ENCODE measurements at places on chromosomes 3 and 15.

GRCh38 chr3:108159105-108159504 is 63.1 kb downstream of the IFT57 start:
- no peak for DNase-seq

DNA sequence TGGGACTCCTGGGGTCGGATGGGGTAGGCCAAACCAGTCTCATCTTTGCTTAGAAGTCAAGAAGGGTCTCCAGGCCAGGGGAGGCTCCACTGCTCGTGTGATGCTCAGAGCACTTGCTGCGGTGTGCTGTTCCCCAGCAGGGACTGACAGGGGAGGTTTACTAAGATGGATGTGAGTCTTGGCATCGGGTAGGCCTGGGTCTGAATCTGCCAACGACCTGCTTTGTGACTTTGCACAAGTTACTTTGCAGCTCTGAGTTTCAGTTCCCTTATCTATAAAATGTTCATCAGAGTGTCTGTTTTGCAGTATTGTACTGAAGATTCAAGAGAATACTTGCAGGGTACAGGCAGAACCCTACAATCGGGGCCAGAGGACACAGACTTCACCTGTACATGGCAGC is 17.3 kb upstream of the CDCP1 start:
- DNase-seq = no peak

GRCh38 chr3:31876331-31876730 is 104.7 kb downstream of the OSBPL10 start:
- no peak for DNase-seq

GRCh38 chr15:73994912-73995622 is 551 bp downstream of the PML start:
- DNase-seq = no peak

DNA sequence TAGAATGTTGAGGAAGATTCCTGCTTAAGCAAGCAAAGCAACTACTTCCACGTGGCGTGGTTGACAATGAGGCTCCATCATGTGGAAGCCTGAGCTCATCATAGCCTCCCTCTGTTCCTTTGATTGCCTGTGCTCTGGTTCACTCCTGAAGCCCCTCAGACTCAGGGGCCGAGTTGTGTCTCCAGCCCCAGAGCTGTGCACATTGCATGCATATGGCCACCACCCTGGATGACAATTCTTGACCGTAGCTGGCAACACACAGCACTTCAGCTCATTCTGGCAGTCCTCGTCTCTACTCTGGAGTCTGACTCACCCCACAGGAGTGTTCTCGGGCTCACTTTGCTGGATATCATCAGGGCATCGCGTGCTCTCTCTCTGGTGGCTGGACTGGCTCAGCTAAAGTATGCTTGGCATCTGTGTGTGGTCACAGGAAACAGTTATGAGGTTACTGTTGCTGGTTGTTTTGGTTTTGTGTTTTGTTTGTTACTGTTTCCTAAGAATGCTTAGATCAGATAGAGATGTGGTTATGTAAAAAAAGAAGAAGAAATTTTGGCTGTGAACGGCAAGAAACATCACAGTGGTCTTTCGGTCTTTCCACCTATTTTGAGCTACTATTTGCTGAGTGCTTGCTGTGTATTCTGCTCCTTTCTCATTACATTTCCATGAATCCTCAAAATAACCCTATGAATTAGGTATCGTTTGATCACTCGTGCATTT is 41.6 kb upstream of the MRPS22 start:
- DNase-seq = no peak

DNA sequence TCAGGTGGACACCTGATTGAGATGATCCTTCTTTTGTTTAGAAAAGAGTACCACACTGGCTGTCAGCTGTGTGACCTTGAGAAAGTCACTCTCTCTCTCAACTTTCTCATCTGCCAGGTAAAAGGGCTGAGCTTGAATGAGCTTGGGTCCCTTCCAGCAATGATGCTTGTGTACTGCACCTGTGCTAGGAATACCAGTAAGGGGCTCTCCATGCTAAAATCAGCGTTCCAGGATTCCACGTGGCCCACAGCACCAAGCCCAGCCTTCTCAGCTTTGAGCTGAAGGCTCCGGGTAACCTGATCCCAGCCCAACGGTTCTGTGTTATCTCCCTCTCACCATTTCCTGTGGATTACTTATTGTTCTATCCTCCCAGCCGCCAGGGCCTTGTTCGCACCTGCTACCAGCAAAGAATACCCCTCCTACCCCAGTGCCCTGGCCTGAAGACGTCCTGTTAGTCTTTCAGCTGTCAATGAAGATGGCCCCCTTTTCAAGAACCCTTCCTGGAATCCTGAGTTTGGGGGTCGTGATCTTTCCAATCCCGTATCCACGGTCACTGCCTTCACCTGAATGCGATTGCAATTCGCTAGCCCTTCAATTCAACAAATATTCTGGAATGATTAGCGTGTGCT is 54.2 kb upstream of the CGNL1 start:
- DNase-seq = no peak

GRCh38 chr3:85604641-85605040 is 645.9 kb downstream of the CADM2 start:
- DNase-seq = no peak

- DNase-seq = no peak
These were observed 394.0 kb downstream of the LRTM1 start for GRCh38 chr3:54533856-54534255.

DNA sequence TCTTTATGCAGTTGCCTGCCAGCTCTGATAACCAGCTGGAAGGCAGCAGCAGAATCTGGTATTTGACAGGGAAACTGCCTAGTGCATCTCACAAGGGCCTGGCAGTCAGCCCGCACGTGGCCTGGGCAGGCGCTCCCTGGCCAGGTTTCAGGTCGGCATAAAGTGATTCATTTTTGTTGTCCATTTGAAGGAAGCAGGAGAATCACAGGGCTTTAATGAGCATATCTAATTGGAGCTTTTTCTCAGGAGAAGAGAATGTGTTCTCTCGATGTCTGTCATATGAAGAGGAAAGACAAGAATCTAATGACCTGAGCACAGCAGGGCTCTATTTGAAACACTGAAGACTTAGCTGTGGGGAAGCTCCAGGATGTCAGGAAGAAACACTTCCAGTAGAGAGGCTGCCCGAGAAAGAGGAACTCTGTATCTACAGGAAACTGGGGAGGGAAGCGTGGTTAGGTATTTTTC is 98.8 kb upstream of the MB21D2 start:
- no peak for DNase-seq

GRCh38 chr3:87568331-87568730 is 291.9 kb upstream of the POU1F1 start:
- no peak for DNase-seq

DNA sequence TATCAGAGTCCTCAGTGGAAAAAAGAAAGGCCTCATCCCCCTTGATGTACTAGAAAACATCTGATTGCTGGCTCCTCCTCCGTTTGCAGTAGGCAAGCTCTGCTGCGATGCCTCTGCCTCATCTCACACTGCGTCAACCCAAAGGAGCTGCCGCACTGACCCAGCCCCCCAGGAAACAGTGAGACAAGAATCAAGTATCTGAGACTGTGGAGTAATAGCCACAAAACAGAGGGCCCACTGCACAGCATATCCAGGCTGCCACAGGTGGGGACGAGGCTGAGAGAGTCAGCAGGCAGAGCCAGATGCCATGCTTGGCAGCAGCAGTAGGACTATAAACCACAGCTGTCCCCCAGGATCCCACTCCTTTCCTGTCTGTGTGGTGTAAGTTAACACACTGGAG is 165.9 kb downstream of the STAC start:
- DNase-seq = no peak

DNA sequence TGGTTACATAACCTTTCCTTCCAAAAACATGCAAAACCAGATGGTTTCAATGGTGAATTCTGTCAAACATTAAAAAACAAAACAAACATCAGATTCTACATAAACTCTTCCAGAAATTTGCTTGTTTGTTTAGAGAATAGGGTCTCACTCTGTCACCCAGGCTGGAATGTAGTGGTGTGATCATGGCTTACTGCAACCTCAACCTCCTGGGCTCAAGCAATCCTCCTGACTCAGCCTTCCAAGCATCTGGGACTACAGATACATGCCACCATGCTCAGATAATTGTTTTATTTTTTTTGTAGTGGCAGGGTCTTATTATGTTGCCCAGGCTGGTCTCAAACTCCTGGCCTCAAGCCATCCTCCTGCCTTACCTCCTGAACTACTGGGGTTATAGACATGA is 36.1 kb downstream of the FBXL2 start:
- no peak for DNase-seq

- DNase-seq = no peak
These were observed 767 bp downstream of the AP3S2 start for GRCh38 chr15:89893027-89893426.

DNA sequence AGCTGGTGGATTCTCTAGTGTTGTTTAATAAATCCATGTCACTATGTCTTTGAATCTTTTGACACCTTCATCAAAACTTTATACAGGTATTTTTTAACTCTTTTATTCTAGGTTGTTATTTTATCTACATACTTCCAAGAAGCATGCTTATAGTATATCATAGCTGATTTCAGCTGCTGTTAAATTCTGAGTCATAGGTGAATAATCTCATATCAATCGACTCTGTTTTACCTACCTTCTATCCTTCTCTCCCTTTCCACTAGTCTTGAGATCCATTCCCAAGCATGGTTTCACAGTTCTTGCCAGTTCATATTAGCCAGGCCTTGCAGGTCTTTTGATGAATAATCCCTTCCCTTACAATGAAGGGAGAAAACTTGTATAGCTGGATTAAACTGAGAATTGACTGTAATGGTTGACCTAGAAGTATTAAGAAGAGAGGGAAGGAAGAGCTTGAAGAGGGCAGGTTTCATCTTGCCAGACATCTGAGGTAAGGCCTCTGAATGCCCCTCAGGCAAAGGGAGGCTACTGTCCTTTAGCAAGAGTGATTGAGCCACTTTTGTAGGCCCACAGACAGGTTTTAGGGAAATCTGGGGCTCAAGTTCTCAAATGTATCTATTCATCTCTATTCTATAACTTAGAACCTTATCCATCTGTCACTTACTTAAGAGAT is 146.4 kb downstream of the EPHA6 start:
- no peak for DNase-seq

- DNase-seq = no peak
These were observed 1037.3 kb downstream of the SI start for GRCh38 chr3:164040991-164041390.

DNA sequence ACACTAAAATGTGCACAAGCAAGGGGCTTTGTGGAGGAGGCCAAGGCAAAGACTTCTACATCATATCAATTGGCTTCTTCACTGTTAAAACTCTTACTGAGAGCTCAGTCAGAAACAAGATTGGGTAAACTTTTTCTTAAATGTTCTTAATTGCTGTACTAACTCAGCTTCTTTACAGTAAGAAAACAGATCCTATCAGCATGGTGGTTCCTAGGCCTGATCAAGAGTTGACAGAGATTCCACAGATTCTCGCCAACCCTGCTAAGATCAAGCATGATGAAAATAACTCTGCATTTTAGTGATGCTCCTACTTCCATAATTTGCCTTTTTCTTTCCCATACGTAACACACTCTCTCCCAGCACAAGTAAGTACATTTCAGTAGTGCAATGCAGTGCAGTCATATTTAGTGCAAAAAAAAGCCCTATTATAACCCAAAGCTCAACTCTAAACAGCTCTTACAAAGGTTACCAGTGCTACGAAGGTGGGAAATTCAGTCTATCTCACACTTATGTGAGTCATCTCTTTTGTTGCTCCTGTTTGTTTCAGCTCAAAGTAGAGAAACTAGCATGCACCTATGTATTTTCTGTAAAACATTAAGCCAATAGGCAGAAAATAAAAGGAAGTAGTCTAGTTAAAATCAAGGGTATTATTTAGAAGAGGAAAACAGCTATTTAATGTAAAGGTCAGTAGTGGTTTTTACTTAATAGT is 29.9 kb downstream of the TIGIT start:
- no peak for DNase-seq

GRCh38 chr3:146491303-146491702 is 21.9 kb upstream of the PLSCR2 start:
- DNase-seq = no peak

DNA sequence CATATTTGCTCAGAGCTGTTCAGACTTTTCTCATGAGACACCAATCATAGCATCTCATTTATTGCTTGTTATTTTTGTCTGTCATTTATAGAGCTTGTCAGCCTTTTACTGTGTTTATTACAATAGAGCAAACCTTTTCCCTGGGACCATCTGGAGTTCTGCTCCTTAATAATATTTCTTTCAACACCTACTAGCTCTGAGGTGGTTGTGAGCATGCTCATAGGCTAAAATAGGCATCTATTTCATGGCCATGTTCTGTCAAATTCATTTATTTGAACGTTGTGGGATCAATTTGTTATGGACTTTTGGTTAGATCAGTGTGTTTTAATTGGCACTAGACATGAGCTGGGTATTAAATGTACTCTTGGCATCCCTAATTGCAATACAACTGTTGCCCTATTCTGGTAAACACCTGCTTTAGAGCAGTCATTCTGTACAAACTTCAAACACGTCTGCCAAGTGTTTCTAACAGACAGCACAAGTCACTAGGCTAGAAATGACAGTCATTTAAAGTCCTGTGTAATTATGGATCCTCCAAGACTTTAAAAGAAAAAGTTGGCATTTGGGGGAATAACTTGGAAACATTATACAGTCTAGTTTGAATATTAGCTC is 766.3 kb downstream of the ZNF385D start:
- DNase-seq = no peak

- no peak for DNase-seq
These were observed 41.5 kb downstream of the IDH2 start for GRCh38 chr15:90060797-90061196.
